ENCODE measurements at places on chromosomes 11 and 22. TPM values are rescaled to one million over a fixed set of nuclear protein-coding genes. Genes with fewer than 3 reads are reported as not detected.
A peak's percentile ranks its signal among the peaks of the same experiment; 100 is the strongest.

GRCh38 chr11:100575860-100576717 is 111.0 kb upstream of the ARHGAP42 start:
- DNase-seq, result peak; percentile 76

- no peak for DNase-seq
Measured at GRCh38 chr22:31448382-31448781, 41.3 kb downstream of the EIF4ENIF1 start.

DNA sequence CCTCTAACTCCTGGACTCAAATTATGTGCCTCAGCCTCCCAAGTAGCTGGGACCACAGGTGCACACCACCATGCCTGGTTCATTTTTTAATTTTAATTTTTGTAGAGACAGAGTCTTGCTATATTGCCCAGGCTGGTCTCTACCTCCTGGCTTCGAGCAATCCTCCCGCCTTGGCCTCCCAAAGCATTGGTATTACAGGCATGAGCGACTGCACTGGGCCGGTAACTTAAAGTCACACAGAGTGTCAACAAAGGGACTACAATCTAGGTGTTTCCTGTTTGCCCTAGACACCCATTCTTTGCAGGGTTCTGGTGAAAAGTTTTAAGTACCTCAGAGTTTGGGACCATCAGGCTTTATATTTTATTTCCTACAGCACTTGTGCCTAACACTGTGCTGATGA is 8.4 kb downstream of the UVRAG start:
- no peak for DNase-seq

- DNase-seq, result no peak
Measured at GRCh38 chr11:89267660-89268302, 90.1 kb downstream of the TYR start.

DNA sequence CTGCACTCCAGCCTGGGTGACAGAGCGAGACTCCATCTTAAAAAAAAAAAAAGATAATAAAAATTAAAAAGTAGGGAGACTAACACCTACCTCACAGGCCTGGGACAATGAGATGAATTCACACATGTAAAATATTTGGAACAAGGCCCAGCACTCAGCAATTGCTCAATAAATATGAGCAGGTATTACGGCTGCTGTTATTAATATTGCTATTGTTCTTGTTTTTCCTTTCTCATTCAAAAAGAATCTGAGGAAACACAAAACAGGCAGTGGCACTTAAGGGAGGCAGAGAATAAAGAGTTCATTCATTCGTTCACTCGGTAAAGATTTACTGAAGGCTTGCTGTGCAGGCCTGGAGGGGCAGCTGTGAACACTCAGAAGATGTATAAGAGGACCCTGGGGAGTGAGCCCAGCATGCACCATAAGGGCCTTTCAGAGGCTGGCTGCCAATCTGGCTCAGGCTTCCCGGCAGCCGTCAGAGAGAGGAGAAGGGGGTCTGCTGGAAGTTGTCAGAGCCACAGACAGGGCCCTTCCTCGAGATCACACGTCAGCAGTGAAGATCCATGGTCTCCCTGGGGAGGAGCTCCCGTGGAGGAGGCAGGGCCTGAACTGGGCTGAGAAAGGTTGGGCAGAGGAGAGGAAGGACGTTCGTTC is 51.6 kb upstream of the TCF20 start:
- DNase-seq, result no peak

DNA sequence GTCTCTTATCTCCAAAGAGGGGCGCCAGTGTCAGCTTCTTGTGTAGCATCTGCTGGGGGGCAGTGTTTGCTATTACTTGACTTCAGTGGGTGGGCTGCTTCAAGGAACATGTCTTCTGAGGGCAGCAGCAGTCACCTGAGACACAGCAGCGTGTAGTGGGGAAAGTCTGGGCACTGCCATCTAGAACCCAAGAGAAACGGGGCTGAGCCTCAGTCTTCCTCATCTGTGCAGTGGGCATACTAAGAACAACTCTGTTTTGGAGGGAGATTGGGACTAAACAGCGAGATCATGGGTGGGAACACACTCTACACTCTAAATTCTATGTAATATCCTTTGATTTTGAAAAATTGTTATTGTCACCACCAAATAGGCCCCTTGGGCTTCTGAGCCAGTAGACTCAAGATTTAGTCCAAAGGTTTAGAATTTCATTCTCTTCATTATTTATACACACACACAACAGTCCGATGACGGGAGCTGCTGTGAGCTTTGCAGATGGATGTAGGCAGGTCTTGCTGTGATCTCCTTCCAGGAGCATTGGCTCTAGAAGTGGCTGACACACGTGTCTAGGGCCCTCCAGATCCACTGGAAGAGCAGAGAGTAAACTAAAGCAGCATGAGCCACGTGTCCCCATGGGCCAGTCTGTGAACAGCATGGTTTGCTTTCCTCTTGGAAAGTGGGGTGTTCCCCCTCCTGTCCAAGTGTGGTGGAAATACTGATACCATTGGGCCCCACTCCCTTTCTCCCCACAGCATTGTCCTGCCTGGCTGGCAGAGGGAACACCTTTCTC is 51.8 kb downstream of the TRAF6 start:
- peak; percentile 18 for DNase-seq

DNA sequence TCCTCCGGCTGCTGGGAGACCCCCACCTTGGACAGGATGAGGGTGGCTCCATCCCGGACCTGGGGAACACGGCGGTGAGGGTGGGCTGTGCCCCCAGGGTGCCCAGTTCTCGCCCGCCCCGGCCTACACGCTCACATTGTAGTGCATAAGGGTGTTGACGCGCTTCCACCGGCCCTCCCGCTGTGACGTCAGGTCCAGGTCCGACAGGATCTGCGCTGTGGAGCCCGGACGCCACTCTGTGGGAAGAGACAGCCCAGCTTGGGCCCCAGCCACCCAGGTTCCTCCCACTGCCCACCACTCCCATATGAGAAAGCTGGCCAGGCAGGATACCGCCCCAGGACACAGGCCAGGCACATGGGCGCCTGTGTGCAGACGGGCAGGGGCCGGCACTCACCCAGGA is 8.3 kb upstream of the MAPK11 start:
- no peak for DNase-seq

DNA sequence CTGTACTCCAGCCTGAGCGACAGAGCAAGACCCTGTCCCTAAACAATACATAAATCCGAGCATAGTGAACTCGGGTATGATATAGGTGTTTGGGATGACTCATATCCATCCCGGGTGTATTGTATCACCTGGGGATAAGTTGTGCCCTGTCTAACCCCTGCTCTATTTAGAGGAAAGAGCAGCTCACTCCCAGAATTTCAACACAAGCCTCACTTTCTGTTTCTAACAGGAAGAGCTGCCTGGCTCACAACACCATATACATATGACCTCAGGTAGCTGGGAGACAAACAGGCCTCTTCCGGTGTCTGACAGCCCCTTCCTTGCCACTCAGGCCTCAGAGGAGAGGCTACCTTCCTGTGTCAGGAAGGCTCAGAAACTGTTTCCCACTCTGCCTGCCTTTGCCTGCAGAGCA is 9.9 kb upstream of the MICALL1 start:
- peak; percentile 43 for DNase-seq

- DNase-seq, result no peak
Measured at GRCh38 chr11:108551651-108552462, 41.7 kb downstream of the EXPH5 start.

DNA sequence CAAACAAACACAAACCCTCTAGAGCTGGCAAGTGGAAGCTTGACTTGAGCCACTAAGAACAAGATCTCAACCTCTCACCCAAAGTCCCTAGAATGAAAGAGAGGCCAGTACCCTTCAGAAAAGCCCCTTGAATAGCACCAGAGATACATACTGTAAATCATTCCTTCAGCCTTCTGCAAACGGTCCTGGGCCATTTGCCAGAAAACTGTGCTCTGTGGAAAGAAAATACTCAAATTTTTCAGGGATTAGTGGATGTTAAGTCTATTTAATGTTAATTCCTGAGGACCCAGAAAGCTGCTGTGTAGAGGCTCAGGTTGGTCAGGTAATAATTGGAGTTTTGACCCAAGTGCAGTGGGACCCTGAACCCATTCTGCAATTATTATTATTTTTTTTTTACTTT is 16.9 kb downstream of the SERPINH1 start:
- DNase-seq, result no peak

- no peak for DNase-seq
Measured at GRCh38 chr11:117020869-117021564, 77.2 kb downstream of the SIK3 start.

GRCh38 chr22:33400061-33400840 is 342.1 kb upstream of the SYN3 start:
- DNase-seq, result no peak

- DNase-seq, result peak; percentile 61
Measured at GRCh38 chr11:79413268-79413667, 27.6 kb downstream of the TENM4 start.

DNA sequence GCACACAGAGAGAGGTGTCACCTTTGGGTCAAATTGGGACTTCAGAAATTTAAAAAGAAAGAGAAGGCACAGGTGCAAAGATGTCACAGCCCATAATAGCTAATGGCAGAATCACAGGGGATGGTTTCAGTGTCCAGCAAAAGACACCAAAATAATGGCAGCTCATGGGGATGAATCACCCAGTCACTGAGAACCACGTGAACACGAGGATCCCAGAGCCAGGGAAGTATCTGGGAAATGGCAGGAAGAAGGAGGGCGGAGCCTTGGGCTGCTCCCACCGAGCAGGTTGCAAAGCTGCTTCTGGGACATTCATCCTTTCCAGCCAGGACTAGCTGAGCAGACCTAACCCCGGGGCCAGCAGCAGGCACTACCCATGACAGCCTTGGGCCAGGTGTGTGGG is 45.6 kb downstream of the TRMU start:
- DNase-seq, result no peak

GRCh38 chr11:59900366-59901126 is 22.0 kb downstream of the OOSP3 start:
- DNase-seq, result no peak

GRCh38 chr11:128042290-128042751 is 545.0 kb downstream of the ETS1 start:
- DNase-seq, result no peak

- DNase-seq, result peak; percentile 64
Measured at GRCh38 chr22:21447694-21448402, 19.3 kb upstream of the TMEM191C start.

- DNase-seq, result no peak
Measured at GRCh38 chr11:129578006-129578405, 202.4 kb downstream of the BARX2 start.

DNA sequence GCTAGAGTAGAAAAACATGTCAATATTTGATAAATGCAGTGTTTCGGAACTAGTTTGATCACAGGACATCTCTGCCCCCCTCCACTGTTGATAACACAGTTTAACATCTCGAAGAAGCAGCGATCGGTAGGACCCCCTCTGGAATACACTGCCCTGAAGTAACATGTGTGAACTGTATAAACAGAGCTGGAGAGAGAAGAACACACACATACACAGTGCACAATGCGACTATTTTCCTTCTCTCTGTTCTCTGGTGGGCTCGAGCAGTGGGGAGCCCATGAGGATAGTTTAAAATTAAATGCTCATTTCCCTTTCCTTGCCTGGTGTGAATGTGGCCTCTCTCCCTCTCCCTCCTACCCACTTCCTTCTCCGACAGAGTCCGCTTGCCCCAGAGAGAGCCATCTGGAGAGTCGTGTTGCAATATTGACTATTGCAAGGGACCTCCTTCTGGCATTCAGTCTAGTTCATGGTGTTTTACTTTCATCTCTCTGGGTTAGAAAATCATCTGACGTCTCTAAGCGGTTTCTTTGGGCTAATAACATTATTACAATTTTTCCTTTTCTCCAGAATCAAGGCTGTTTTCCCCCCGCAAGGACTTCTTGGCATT is 51.6 kb upstream of the BARX2 start:
- no peak for DNase-seq

DNA sequence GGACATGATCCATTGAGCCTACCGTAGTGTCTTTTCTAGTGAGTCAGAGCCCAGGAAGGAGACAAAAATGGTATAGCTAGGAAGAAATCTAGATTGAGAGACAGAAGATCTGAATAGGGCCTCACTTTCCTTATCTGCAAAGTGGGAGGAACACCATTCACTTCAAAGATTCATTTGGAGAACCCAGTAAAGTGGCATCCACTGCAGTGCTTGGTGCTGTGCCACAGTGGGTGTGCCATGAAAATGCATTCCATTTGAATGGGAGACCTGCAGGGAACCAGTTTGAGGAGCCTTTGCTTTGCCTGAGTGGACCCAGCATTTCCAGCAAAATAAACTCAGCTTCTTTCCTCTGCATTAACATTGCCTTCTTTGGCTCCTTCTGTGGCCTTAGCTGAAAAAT is 470.5 kb upstream of the CADM1 start:
- peak; percentile 21 for DNase-seq

DNA sequence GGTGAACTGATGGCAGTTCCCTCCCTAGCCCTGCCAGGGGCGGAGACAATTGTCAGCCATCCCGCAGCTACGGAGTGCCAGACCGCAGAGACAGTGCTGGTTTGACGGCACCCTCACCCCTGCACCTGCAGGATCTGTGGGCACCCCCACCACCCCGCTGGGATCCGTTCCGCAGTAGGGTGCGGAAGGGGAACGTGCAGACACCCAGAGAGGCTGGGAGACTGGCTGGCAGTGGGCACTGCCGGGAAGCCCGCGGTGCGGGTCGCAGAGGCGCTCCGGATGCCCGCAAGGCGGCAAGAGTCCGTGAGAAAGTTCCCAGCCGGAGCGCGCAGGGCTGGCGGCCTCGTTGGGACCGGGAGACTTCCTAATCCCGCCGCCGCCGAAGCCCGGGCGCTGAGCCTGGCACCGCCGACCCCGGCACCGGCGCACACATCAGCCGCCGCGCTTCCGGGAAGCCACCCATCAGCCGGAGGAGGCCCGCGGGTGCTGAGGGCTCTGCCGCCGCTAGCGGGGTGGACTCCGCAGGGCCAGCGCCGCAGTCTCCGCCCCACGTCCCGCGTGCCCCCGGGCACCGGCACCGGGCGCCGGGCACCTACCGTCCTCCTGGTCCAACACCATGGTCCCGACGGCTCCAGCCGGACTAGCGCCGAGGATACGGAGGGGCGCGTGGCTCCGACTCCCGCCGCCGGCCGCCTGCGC is 4.3 kb upstream of the LMO1 start:
- DNase-seq, result peak; percentile 65

DNA sequence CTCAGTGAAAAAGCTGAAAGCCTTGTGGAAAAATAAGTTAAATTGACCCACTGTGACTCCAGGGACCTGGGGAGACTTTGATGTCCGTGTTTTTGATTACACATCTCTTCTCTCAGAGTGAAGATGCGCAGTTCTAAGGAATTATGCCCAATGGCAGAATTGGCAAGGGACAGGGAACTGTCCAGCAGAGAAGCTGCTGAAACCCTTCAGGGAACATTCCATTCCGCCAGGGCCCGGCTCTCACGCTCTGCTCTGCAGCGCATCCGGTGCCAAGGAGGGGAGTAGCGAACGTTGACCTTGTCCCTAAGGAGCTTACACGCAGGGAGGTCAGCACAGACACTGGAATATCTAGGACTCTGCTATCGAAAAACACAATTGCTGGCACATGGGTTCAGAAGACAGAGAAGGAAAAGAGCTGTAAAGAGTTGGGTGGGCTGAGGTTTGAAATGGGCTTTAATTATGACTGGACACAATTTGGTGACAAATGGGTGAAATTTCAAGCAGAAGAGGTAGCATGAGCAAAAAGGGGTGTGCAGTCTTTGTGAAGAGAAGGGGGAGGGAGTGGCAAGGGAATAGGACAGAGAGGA is 64.5 kb upstream of the B3GAT1 start:
- peak; percentile 88 for DNase-seq

GRCh38 chr11:35619855-35620640 is 1.8 kb downstream of the FJX1 start:
- peak; percentile 89 for DNase-seq

The MYOD1 gene
- not detected for total RNA-seq

The MS4A4E gene
- total RNA-seq, result not detected

The C11orf97 gene
- total RNA-seq, result not detected

The FXYD6 gene
- total RNA-seq, result 30.7 TPM

The PANX2 gene
- 5.9 TPM for total RNA-seq

The BLID gene
- total RNA-seq, result not detected

The GAL3ST1 gene
- 13.3 TPM for total RNA-seq

The HIPK3 gene
- total RNA-seq, result 20.5 TPM

The MMP8 gene
- total RNA-seq, result not detected
